ENCODE measurements at places on chromosomes 3 and 15. TPM values are rescaled to one million over a fixed set of nuclear protein-coding genes. Genes with fewer than 3 reads are reported as not detected.

GRCh38 chr3:80564391-80564790 lies 796.6 kb upstream of the ROBO1 start:
- no peaks in the 10 kb centered on the region for H3K36me3 ChIP-seq
- H3K4me3 ChIP-seq: no peak overlapping the region
- no peaks in the 10 kb centered on the region for H3K27me3 ChIP-seq
- H3K4me1 ChIP-seq: no peaks in the 10 kb centered on the region

DNA sequence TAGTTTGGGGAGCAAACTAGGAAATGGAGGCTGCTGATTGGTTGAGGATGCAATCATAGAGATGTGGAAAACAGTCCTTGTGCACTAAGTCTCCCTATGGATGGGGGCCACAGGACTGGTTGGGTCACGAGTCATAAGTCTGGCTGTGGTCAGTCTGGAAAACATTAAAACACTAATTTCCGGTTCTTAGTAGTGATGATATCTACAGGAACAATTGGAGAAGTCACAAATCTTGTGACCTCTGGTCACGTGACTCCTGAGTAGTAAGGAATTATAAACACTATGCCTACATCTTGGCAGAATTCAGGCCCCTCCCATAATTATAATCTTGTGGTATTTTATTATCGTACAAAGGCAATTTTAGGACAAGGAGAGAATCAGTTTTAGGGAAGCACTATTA lies 317.3 kb upstream of the ARPP21 start:
- H3K27ac ChIP-seq: no peak overlapping the region
- H3K27me3 ChIP-seq: no peaks in the 10 kb centered on the region
- no peaks in the 10 kb centered on the region for H3K36me3 ChIP-seq
- no peak overlapping the region for H3K4me3 ChIP-seq
- H3K4me1 ChIP-seq: no peaks in the 10 kb centered on the region

DNA sequence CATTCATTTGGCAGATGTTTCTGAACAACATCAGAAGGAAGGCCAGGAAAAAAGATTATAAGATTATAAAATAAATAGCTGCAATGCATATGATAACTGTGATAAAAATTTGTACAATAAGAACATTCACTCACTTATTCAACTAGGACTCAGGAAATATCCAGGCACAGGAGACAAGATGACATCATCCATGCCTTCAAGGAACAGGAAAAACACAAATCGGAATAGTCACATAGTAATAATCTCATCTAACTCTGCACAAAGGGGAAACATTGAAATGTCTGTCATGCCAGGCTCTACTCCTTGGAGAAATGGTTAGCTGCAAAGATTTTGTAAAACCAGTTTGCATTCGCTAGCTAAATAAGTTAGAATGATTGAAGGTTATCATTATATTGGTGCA lies 233.5 kb upstream of the AGTR1 start:
- no peaks in the 10 kb centered on the region for H3K27me3 ChIP-seq
- H3K27ac ChIP-seq: no peak overlapping the region
- no peak overlapping the region for H3K4me3 ChIP-seq
- DNase-seq: no peak

- H3K4me3 ChIP-seq: no peak overlapping the region
- H3K36me3 ChIP-seq: no peaks in the 10 kb centered on the region
- no peaks in the 10 kb centered on the region for H3K27me3 ChIP-seq
- DNase-seq: no peak
- H3K4me1 ChIP-seq: no peaks in the 10 kb centered on the region
- no peak overlapping the region for H3K27ac ChIP-seq
Observed at GRCh38 chr15:71509139-71509538, 301.2 kb upstream of the NR2E3 start.

DNA sequence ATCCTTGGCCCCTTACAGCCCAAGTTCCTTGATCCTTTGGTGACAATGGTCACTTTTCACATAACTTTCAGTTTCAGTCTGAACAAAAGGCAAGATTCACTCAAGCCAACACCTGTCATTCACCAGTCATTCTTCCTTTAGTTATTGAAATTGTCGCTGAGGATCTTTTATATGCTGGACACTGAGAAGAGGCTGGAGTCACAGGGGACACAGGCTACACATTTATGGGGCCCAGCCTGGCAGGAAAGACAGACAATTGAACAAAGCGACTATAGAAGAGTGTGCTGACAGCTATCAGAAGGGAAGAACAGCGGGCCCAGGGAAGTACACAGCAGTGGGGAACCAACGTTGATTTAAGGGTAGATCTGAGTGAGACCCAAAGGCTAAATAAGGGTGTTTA lies 69.8 kb upstream of the PROK2 start:
- H3K27ac ChIP-seq: no peak overlapping the region
- peaks cover 5% of the 10 kb centered on the region for H3K4me1 ChIP-seq
- H3K36me3 ChIP-seq: no peaks in the 10 kb centered on the region
- DNase-seq: no peak

DNA sequence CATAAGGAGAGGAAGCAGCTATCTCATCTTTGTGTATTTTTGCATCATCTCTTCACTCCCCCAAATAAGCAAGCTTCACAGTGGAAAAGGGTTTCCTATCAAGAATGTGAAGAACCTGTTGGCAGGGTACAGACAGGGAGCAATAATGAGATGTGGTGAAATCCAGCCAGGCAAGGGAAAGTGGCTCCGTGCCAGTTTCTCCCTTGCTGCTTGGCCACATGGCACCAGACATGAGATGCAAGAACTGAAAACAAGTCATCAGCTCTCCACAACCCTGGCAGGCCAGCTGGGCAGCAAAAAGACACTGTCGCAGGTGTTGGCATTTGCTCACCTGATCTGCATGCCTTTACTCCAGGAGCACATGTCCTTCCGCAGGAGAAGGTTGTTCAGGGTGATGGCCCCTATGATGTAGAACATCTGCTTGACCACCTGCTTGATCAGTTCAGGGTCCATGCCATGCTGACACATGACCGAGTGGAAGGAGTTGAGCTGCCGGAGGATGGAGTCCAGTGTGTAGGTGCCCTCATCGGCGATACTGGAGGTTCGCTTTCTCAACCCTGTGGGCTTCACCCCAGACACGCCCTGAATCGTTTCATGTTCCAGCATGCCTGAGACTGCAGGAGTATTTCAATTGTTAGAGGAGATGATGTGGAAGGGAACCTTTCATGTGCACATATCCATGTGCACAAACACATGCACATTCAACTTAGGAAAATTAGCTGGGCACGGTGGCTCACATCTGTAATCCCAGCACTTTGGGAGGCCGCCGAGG lies 23.3 kb upstream of the MYO5C start:
- H3K4me1 ChIP-seq: no peaks in the 10 kb centered on the region
- no peak overlapping the region for H3K4me3 ChIP-seq
- DNase-seq: no peak
- H3K36me3 ChIP-seq: peaks cover 67% of the 10 kb centered on the region
- H3K27me3 ChIP-seq: no peaks in the 10 kb centered on the region
- H3K27ac ChIP-seq: no peak overlapping the region

DNA sequence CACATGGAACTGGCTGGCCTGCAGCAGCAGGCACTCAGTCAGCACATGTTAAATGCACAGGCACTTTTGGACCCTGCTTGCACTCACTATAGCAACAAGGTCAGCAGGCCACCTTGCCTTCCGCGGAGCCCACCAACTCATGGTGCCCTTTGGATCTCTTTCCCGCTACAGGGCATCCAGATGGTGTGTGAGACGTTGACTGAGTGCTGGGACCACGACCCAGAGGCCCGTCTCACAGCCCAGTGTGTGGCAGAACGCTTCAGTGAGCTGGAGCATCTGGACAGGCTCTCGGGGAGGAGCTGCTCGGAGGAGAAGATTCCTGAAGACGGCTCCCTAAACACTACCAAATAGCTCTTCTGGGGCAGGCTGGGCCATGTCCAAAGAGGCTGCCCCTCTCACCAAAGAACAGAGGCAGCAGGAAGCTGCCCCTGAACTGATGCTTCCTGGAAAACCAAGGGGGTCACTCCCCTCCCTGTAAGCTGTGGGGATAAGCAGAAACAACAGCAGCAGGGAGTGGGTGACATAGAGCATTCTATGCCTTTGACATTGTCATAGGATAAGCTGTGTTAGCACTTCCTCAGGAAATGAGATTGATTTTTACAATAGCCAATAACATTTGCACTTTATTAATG lies 85.0 kb downstream of the TGFBR2 start:
- no peak for DNase-seq
- no peak overlapping the region for H3K27ac ChIP-seq
- no peak overlapping the region for H3K4me3 ChIP-seq
- H3K4me1 ChIP-seq: peaks cover 6% of the 10 kb centered on the region
- H3K36me3 ChIP-seq: peaks cover 89% of the 10 kb centered on the region

DNA sequence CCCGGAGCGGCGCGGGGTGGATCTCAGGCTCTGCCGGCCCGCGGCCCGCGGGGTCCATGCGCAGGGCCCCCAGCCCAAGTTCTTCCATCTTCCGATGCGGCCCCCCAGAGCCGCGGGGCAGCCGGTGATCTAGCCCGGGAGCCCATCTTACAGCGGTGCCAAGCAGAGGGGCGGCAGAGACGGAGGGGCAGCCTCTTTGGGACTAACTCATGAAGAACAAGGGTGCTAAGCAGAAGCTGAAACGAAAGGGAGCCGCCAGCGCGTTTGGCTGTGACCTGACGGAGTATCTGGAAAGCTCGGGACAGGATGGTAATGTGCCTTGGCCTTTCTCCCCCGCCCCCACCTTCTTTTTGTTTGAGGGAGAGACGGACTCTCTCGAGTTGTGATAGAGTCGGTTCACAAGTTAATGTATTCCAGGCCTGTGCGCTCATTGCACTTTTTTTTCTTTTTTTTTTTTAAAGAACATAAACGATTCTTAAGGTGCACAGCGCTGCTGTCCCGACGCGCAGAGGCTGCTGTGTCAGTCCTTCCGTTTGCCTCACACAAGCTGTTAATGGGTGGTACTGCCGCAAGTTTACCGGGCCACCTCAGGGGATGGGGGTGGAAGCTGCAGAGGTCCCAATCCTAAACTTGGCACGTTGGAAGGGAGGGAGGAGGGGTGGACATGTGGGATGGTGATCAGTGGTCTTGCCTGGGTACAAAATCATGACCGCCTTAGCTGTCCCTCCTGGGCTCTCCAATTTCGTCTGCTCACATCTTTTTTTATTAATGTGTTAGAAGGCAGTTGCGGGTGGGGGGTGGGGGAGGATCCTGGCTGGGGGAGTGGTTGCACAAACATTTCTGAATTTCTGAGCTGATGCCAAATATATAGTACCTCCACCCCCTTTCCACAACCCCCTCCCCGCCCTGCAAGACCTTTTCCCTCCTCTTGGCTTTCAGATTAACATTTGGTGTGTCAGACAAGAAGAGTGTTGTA lies 801 bp downstream of the ARHGAP31 start:
- peaks cover 5% of the 10 kb centered on the region for H3K27me3 ChIP-seq
- peak overlapping the region; percentile 82 for H3K4me3 ChIP-seq
- no peaks in the 10 kb centered on the region for H3K36me3 ChIP-seq
- H3K27ac ChIP-seq: peak overlapping the region; percentile 99
- peak; percentile 82 for DNase-seq

- H3K4me1 ChIP-seq: peaks cover 31% of the 10 kb centered on the region
- H3K27ac ChIP-seq: no peak overlapping the region
- H3K36me3 ChIP-seq: no peaks in the 10 kb centered on the region
Observed at GRCh38 chr3:66485291-66485968, 15.4 kb downstream of the LRIG1 start.

DNA sequence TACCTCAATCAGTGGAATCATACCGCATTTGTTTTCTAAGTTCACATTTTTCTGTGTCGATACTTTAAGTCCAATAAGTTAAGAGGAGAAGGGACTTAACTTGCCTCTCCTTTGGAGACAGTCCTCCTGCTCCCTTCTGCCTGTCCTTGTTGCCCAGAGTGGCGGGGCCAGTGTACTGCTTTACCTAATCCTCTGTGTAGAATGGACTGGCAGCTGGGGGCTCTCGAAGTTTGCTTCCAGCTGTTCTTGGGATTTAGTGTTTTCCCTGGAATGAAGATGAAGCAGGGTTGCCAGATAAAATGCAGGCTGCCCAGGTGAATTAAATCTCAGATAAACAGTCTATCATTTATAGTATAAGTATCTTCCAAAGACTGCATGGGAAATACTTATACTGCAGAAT lies 287.6 kb upstream of the C2CD4B start:
- H3K36me3 ChIP-seq: no peaks in the 10 kb centered on the region
- H3K4me3 ChIP-seq: no peak overlapping the region
- no peak overlapping the region for H3K27ac ChIP-seq
- DNase-seq: no peak

DNA sequence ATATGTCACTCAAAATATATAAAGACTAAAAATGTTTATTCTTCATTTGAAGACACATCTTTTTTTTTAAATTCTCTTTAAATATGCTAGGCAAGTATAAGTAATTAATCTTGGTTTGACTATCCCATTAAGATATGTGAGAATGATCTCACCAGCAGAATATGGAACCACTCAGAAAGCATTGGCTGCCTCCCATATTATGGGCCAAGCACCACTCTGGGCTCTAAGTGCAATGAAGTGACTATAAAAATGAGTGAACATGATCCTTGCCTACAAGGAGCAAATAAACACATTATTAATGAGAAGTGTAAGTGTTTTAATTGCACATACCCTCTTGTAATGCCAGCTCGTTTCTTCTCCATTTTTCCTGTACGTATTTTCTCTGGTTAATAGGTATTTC lies 328.5 kb downstream of the NAALADL2 start:
- no peak for DNase-seq
- no peaks in the 10 kb centered on the region for H3K36me3 ChIP-seq
- no peaks in the 10 kb centered on the region for H3K4me1 ChIP-seq
- no peak overlapping the region for H3K27ac ChIP-seq

- DNase-seq: peak; percentile 30
- H3K27me3 ChIP-seq: peaks cover 69% of the 10 kb centered on the region
- no peak overlapping the region for H3K4me3 ChIP-seq
- H3K4me1 ChIP-seq: peaks cover 51% of the 10 kb centered on the region
Observed at GRCh38 chr15:67832897-67833709, 6.7 kb downstream of the RNU6-1 start.

The PGBD4 gene
- 3.2 TPM for total RNA-seq

The SLC9C1 gene
- not detected for total RNA-seq

The PRKCD gene
- 36.3 TPM for total RNA-seq

The SUCNR1 gene
- total RNA-seq: 0.19 TPM

The ZBED2 gene
- not detected for total RNA-seq

The GOLGA6D gene
- not detected for total RNA-seq

The CYP8B1 gene
- total RNA-seq: not detected

The ZSCAN29 gene
- total RNA-seq: 34.2 TPM
